ENCODE measurements at places on chromosomes 4 and X. TPM values are rescaled to one million over a fixed set of nuclear protein-coding genes. Genes with fewer than 3 reads are reported as not detected.

DNA sequence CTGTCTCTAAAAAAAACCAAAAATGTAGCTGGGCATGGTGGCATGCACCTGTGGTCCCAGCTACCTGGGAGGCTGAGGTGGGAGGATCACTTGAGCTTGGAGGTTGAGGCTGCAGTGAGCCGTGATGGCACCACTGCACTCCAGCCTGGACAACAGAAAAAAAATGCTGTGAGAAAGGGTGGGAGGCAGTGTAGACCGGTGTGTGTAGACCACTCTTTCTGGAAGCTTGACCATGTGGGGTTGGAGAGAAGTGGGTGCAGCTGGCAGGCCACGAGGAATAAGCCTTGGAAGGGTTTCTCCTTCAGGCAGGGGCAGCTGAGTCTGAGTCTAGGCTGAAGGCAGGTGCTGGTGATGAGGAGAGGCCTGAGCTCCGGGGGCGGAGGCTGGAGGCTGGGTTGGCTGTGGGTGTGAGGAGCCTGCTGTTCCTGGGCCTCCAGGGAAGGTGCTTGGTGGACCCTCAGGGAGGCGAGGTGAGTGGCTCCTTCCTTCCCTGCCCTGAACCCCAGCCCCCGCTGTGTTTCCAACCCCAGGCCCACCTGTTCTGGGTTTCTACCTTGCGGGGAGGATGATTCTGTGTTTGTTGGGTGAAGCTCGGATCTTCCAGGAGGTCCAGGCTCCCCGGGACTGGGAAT lies 9.3 kb upstream of the TBC1D14 start:
- no peak for DNase-seq

Gene RTL3
- 3.0 TPM for total RNA-seq

DNA sequence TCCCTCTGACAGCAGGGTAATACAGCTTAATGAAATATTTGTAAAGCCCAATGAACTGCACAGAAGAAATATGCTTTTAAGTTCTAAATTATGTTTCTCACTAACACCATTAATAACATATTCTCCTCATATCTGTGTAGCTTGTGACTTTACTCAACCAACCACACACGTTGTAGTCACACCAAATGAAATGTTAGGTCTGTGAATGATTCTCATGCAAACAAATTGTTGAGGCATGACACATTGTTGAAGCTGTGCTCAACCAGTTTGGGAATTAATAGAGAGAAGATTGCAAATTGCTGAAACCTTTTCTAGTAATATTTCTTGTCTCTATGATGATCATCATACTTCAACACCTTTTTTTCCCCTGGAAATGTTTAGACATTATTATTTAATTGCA lies 645.9 kb downstream of the PCDH7 start:
- no peak for DNase-seq

Gene CFAP47
- 0.05 TPM for total RNA-seq

GRCh38 chrX:133771086-133771646 lies 214.2 kb downstream of the GPC3 start:
- no peak for DNase-seq

Gene GBA3
- not detected for total RNA-seq

Gene PRSS12
- total RNA-seq: 0.59 TPM

DNA sequence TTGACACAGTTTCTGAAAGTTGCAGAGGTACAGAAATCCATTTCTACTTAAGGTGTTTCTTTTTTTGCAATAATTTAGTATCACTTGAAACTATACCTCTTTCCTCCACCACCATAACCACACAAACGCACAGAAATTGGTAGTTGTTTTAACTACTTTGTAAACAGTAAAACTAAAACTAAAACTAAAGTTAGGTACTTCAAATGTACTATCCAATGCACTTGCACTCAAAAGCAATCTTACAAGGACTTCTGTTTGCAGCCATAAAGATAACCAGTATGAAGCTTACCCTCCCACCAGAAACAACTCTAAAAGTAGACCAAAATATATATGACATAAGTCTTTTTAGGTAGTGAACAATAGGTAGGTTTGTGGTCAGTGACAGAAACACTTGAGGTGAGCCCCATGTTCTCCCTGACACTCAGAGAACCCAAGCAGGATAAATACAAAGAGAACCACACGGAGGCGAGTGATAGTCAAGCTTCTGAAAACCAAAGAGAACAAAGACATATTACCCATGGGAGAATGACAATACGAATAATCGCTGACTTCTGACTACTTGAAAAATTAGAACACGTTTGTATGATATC lies 72.2 kb upstream of the VBP1 start:
- no peak for DNase-seq

- no peak for DNase-seq
Observed at GRCh38 chrX:53279296-53280237, 1.8 kb downstream of the IQSEC2 start.

DNA sequence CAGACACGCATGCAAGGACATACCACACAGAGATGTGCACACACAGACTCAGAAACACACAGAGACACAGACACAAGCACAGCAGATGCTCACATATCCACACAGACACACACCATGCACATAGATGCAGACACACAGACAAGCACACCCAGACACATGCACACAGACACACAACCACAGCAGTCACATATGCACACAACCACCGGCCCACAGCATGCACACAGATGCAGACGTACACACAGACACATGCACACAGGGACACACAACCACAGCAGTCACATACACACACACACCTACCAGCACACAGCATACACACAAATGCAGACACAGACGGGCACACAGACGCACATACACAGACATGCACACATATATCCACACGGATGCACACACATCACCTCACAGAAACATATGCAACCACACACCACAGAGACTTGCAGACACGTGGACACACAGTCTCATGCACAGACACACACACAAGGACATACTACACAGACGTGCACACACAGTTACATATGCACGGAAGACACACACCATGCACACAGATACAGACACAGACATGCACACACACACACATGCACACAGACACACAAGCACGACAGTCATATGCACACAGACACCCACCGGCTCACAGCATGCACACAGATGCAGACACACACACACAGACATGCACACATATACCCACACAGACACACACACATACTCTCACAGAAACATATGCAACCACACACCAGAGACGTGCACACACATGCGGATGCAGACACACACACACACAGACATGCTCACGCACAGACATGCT lies 25.2 kb upstream of the SLC25A6 start:
- no peak for DNase-seq

Gene KLKB1
- total RNA-seq: not detected

Gene RUFY3
- 6.9 TPM for total RNA-seq

Gene GNL3L
- 36.3 TPM for total RNA-seq
